ENCODE measurements at places on chromosomes 11 and 22. TPM values are rescaled to one million over a fixed set of nuclear protein-coding genes. Genes with fewer than 3 reads are reported as not detected.

OR6A2 gene
- total RNA-seq: 0.53 TPM

CLTCL1 gene
- 1.5 TPM for total RNA-seq

GRCh38 chr11:75792997-75793800 is 21.8 kb upstream of the UVRAG start:
- DNase-seq: no peak

LMF2 gene
- total RNA-seq: 77.2 TPM

DNA sequence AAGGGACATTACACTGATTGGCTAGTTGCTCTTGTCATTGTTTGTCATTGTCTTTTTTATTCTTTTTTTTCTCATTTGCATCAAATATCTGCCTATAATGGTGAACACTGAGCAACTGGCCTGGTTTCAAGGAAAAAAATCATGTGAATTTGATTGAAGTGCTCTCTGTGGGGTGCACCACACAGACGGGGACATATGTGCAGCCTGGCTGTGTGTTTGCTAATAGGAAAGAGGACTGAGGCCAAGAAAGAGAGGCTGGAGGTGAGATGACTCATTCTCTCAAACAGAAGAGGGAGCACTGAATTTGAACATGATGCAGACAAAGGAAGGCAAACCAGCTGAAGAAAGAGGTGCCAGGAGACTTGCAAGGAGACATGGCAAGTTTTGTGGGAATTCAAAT is 684.9 kb upstream of the CCDC90B start:
- DNase-seq: no peak

GRCh38 chr22:25208743-25209505 is 9.3 kb downstream of the CRYBB3 start:
- no peak for DNase-seq

SPON1 gene
- total RNA-seq: 0.16 TPM

DNA sequence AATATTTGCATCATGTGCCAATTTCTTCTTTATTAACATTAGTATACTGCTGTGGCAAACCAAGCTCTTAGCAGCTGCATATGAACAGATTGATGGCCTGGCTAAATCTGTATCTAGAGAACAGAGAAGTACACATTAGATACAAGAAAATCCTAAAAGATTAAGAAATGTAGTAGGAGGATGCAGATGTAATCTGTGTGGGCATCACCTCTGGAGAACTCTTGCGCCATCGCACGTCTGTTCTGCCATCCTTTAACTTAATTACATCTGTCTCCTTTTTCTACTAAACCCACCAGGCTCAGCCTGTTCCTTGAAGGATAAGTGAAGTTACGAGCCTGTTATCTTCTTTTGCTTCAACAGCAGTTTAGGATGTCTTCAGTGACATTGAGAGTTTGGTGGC is 196.4 kb upstream of the PITPNB start:
- DNase-seq: no peak

DNA sequence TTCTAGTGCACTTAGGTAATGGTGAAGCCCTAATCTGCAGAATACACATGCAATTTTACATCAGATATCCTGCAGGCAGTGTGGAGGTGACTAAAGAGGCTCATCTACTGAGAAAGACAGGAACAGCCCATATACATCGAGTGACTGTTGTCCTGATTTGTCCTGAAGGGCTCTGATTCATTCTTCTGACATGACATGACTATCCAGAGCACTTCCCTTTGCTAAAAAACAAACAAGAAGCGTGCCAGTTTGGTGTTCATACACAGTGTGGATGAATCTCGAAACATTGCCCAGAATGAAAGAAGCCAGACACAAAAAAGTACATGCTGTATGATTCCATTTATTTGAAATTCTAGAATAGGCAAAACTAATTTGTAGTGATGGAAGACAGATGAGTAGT is 48.0 kb upstream of the AMPD3 start:
- DNase-seq: no peak

DNA sequence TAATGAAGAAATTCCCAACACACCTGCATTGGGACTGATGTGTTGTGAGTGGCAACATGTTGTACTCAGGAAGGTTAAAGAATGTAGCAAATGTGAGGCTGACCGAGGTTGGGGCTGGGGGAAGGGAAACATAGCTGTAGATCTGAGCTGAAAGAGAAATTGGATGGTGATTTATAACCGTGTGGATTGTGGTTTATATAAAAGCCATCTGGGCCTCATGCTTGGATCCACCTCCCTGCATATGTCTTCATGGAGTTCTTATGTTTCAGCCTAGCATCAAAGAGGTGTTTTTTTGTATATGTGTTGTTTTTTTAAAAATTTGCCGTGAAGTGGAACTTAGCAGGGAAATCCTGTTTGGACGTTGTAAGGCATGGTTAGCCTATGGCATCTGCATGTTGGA is 141.3 kb downstream of the NAV2 start:
- no peak for DNase-seq

Measured in activated T-helper 2 cell treated with anti-CD3 and anti-CD28 coated beads, Interferon-gamma antibody, Interleukin-2, Interleukin-4, amounts not matched to agents 10 μg/mL and 5 μg/mL and 100 μg/mL, durations not matched to agents 14 hours and 24 hours and 36 hours (primary cell).